ENCODE measurements at places on chromosomes 16 and 17.

- DNase-seq: no peak
Observed at GRCh38 chr17:49252148-49252695, 21.6 kb upstream of the PHOSPHO1 start.

- DNase-seq: no peak
Observed at GRCh38 chr17:82294064-82294773, 20.7 kb upstream of the CSNK1D start.

DNA sequence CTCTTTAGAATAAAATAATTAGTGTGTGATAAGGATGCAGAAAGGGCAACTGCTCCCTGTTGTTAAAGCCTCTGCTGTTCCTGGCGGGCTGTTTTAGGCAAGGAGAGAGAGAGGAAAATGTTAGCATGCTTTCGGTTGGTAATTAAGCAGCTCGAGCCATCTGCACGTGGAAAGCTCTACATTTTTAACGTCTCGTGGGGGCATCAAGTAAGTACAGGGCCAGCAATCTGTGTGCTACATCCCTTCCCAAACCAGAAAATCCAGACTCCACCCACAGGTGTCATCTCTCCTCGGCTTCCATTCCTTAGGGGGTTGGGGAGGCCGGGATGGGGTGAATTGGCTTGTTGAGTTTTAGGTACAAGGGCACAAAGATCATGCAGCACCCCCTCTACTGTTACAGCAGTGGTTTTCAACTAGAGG is 62.4 kb upstream of the MARCHF10 start:
- DNase-seq: no peak

- no peak for DNase-seq
Observed at GRCh38 chr16:11032000-11032921, 87.9 kb downstream of the CLEC16A start.

GRCh38 chr17:55830699-55831471 is 80.0 kb downstream of the PCTP start:
- peak; percentile 3 for DNase-seq

DNA sequence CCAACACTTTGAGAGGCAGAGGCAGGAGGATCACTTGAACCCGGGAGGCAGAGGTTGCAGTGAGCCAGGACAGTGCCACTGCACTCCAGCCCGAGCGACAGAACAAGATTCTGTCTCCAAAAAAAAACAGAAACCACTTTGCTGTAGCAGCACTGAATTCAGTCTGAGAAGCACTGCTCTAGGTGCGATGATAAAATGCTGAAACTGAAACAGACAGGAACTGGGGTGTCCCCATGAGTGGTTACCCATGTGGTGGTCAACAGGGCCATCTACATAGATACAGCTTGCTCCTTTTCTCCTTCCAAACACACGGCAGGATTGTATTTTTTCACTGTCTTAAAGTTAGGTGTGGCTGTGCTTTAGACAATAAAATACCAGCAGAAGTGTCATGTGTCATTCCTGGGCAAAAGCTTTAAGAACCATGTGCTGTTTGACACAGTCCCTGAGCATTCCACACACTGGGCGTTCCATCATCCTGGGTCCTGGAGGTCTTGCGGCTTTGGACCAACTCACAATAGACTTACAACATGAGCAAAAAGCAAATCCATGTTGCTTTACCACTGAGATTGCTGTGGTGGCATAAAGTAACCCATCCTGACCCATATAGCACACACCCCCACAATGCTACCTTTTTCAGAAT is 11.5 kb downstream of the GAS7 start:
- DNase-seq: no peak

GRCh38 chr17:9170336-9170735 is 149.0 kb downstream of the NTN1 start:
- no peak for DNase-seq

DNA sequence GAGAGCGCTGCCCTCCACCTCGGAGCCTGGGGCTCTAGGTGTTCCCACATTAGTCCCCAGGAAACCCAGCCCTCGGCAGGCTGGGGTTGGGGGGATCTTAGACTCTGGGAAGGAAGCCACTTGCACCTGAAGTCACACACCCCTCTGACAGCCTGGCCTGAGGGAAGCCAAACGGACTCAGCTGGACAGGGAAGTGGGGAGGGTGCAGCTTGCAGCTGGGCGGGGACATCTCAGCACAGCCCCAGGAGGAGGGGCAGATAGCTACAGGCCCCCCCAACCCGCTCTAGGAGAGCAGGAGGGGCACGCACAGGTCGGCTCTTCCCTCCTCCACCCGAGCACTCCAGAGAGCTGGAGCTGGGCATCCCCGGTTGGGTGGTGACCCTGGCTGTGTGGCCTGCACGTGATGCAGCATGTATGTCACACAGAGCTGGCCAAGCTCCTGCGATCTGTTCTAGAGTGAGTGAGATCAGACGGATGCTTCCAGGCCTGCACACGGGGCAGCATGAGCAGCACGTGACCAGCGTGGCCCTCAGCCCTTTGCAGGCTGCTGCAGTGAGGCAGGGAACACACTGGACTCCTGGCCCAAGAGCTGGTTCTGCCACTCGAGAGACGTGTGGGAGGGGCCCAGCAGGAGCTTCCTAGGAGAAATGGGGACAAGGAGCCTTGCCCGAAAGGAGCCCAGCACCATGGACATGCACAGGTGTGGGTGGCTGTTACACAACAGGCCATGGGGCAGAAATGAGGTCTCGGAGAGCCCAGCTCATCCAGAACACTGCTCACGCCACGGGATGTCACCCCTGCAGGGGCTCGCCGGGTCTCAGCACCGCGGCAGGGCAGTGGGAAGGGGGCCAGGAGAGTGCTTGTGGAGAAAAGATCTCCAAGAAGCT is 15.4 kb downstream of the KIFC3 start:
- DNase-seq: no peak

- no peak for DNase-seq
Observed at GRCh38 chr16:27425961-27426360, 24.0 kb downstream of the IL21R start.

- DNase-seq: no peak
Observed at GRCh38 chr16:15035163-15035729, 20.6 kb downstream of the NTAN1 start.
